Caco-2 (cell line): ENCODE measurements at places on chromosomes 13 and 19. TPM values are rescaled to one million over a fixed set of nuclear protein-coding genes. Genes with fewer than 3 reads are reported as not detected.

The ZFP36 gene
- total RNA-seq, result 25.8 and 29.7 TPM in 2 replicates

The CYP2B6 gene
- total RNA-seq, result 0.32 and 0.37 TPM in 2 replicates

The C19orf73 gene
- 1.7 and 2.1 TPM in 2 replicates for total RNA-seq

The LRRC8E gene
- total RNA-seq, result 6.5 and 6.7 TPM in 2 replicates

The CELF5 gene
- total RNA-seq, result 0.07 TPM in 1 of 2 replicates, not detected in the other

The ZNF256 gene
- total RNA-seq, result 1.5 and 1.9 TPM in 2 replicates

The FFAR3 gene
- not detected in 2 replicates for total RNA-seq

The ZNF93 gene
- 6.3 and 7.5 TPM in 2 replicates for total RNA-seq

The TINCR gene
- 3.8 and 4.1 TPM in 2 replicates for total RNA-seq

The RDH8 gene
- total RNA-seq, result not detected in 2 replicates

The CLIP3 gene
- total RNA-seq, result 1.7 and 2.2 TPM in 2 replicates

The CLEC4G gene
- not detected in 2 replicates for total RNA-seq

The TEX26 gene
- total RNA-seq, result not detected in 2 replicates

- H3K4me1 ChIP-seq, result no peaks in the 10 kb centered on the region
- H3K4me3 ChIP-seq, result no peak overlapping the region
- no peaks in the 10 kb centered on the region for H3K36me3 ChIP-seq
- no peak overlapping the region for H3K27ac ChIP-seq
- DNase-seq, result no peak
Observed at GRCh38 chr19:11787536-11787935, 10.8 kb upstream of the ZNF491 start.

- H3K4me1 ChIP-seq, result peaks cover 15% of the 10 kb centered on the region
- no peaks in the 10 kb centered on the region; the same call in 1 of the 2 replicates for H3K36me3 ChIP-seq
- no peaks in the 10 kb centered on the region for H3K27me3 ChIP-seq
- DNase-seq, result no peak
- H3K27ac ChIP-seq, result peak overlapping the region; percentile 55
- no peak overlapping the region for H3K4me3 ChIP-seq
Observed at GRCh38 chr13:98537306-98537705, 39.6 kb downstream of the STK24 start.

GRCh38 chr13:75124415-75124814, 357.6 kb downstream of the TBC1D4 start:
- no peaks in the 10 kb centered on the region; the same call in 1 of the 2 replicates for H3K27me3 ChIP-seq
- H3K36me3 ChIP-seq, result no peaks in the 10 kb centered on the region
- no peak overlapping the region for H3K4me3 ChIP-seq
- no peaks in the 10 kb centered on the region for H3K4me1 ChIP-seq

DNA sequence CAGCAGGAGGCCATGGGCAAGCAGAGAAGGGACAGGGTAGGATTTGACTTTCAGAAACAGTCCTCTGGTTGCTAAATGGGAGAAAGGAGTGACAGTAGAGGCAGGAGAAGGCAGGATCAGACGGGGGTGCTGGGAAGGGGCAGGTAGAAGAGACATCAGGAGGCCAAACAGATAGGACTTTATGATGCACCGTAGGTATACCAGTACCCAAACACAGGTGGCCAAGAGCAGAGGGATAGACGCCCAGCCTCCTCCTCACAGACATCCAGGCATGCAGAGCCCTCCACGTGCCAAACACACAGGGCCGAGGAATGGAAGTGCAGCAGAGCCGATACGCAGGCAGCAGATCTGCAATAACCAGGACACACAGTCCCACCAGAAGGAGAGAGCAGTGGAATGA, 1.3 kb upstream of the AXL start:
- no peaks in the 10 kb centered on the region for H3K27me3 ChIP-seq
- H3K4me3 ChIP-seq, result no peak overlapping the region
- H3K4me1 ChIP-seq, result peaks cover 4% of the 10 kb centered on the region; the same call in 1 of the 2 replicates
- no peaks in the 10 kb centered on the region for H3K36me3 ChIP-seq
- no peak for DNase-seq
- H3K27ac ChIP-seq, result no peak overlapping the region

GRCh38 chr19:6590827-6591319, at the start of gene CD70:
CD70 (minus strand) TSS chr19:6591150; CDS start chr19:6591002, 148 bp downstream.
- no peak within 1 kb of the TSS for H3K4me3 ChIP-seq
- H3K36me3 ChIP-seq, result no peaks in the 10 kb centered on the region
- H3K4me1 ChIP-seq, result no peaks in the 10 kb centered on the region
- DNase-seq, result no peak
- H3K27me3 ChIP-seq, result peaks cover 2% of the 10 kb centered on the region; the same call in 1 of the 2 replicates

- no peak overlapping the region for H3K4me3 ChIP-seq
- no peak for DNase-seq
- no peaks in the 10 kb centered on the region for H3K4me1 ChIP-seq
- H3K27ac ChIP-seq, result no peak overlapping the region
- H3K27me3 ChIP-seq, result no peaks in the 10 kb centered on the region
- no peaks in the 10 kb centered on the region for H3K36me3 ChIP-seq
Observed at GRCh38 chr19:29510701-29511265, 15.0 kb upstream of the VSTM2B start.

- H3K4me3 ChIP-seq, result no peak overlapping the region
- H3K36me3 ChIP-seq, result no peaks in the 10 kb centered on the region
- no peak for DNase-seq
- no peaks in the 10 kb centered on the region for H3K27me3 ChIP-seq
- H3K27ac ChIP-seq, result no peak overlapping the region
Observed at GRCh38 chr13:72025836-72026235, 158.8 kb upstream of the DACH1 start.

DNA sequence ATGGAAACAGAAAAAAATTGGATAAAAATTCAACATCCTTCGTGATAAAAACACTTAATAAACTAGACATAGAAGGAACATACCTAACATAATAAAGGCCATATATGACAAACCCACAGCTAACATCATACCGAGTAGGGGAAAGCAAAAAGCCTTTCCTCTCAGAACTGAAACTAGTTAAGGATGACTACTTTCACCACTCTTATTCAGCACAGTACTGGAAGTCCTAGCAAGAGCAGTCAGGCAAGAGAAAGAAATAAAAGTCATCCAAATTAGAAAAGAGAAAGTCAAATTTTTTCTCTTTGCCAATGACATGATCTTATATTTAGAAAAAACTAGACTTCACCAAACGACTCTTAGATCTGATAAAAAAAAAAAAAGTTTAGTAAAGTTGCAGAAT, 25.8 kb upstream of the SLC7A9 start:
- no peaks in the 10 kb centered on the region for H3K36me3 ChIP-seq
- DNase-seq, result no peak
- no peak overlapping the region for H3K4me3 ChIP-seq
- H3K27me3 ChIP-seq, result no peaks in the 10 kb centered on the region
- H3K27ac ChIP-seq, result no peak overlapping the region

DNA sequence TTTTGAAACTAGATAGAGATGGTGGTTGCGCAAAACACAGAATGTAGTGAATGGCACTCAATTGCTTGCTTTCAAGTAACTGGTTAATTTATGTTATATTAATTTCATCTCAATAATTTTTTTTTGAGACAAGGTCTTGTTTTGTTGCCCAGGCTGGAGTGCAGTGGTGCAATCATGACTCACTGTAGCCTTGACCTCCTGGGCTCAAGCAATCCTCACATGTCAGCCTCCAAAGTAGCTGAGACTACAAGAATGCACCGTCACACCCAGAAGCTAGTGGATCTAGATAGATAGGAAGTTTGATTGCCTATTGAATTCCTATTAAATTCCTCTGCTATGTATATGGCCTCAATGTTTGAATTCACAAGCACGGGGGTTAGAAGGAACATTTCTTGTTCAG, 26.4 kb upstream of the ADGRE2 start:
- no peaks in the 10 kb centered on the region for H3K4me1 ChIP-seq
- no peak overlapping the region for H3K4me3 ChIP-seq
- no peaks in the 10 kb centered on the region for H3K36me3 ChIP-seq
- H3K27ac ChIP-seq, result no peak overlapping the region
- no peak for DNase-seq
- no peaks in the 10 kb centered on the region; the same call in 1 of the 2 replicates for H3K27me3 ChIP-seq

- no peaks in the 10 kb centered on the region for H3K36me3 ChIP-seq
- H3K4me1 ChIP-seq, result peaks cover 14% of the 10 kb centered on the region; the same call in 1 of the 2 replicates
- peak overlapping the region; percentile 11 for H3K27ac ChIP-seq
- no peaks in the 10 kb centered on the region for H3K27me3 ChIP-seq
Observed at GRCh38 chr19:50975766-50976165, 6.4 kb upstream of the KLK6 start.

DNA sequence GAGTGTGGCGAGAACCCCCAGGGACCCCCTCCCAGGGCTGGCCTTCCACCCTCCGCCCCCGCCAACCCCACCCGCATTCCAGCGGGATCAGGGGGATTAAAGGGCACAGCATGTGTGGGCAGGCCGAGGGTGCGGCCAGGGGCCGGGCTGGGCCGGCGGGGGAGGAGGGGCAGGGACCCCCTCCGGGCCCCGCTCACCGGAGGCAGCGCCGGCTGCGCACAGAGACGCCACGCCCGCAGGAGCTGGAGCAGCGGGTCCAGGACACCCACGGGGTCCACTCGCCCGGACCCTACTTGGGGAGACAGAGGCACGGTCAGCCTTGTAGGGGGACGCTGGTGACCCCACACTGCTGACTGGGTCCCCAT, 2.4 kb downstream of the ADAMTSL5 start:
- H3K4me3 ChIP-seq, result no peak overlapping the region
- H3K27ac ChIP-seq, result peak overlapping the region; percentile 40
- peaks cover 1% of the 10 kb centered on the region; the same call in 1 of the 2 replicates for H3K36me3 ChIP-seq
- H3K4me1 ChIP-seq, result peaks cover 34% of the 10 kb centered on the region
- no peaks in the 10 kb centered on the region for H3K27me3 ChIP-seq

DNA sequence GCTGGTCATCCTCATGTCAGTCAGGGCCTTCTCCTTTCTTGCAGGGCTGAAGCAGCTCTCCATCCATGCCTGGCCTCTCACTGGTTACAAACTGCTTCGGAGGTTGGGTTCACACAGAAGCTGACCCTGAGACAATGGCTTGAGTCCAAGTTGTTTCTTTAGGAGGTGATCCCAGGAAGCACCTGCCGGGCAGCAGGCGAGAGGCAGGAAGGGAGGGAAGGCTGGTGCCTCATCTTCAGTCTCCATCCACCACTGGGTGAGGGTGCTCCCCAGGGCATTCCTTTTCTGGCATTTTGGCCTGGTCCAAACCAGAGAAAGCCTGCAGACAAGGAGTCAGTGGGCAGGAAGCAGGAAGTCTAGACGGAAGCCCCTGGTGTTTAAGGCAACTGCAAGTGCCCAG, 17.6 kb upstream of the SPATA13 start:
- H3K27me3 ChIP-seq, result no peaks in the 10 kb centered on the region
- H3K27ac ChIP-seq, result no peak overlapping the region
- peaks cover 5% of the 10 kb centered on the region; the same call in 1 of the 2 replicates for H3K4me1 ChIP-seq
- no peak overlapping the region for H3K4me3 ChIP-seq
- DNase-seq, result no peak

GRCh38 chr13:98839856-98840769, 87.6 kb upstream of the SLC15A1 start:
- DNase-seq, result peak; percentile 75
- no peaks in the 10 kb centered on the region for H3K27me3 ChIP-seq
- no peak overlapping the region for H3K27ac ChIP-seq

GRCh38 chr13:57641051-57641450, 9.5 kb downstream of the PCDH17 start:
- H3K4me3 ChIP-seq, result no peak overlapping the region
- H3K36me3 ChIP-seq, result no peaks in the 10 kb centered on the region
- no peak for DNase-seq
- H3K27me3 ChIP-seq, result no peaks in the 10 kb centered on the region

- no peaks in the 10 kb centered on the region; the same call in 1 of the 2 replicates for H3K27me3 ChIP-seq
- peaks cover 7% of the 10 kb centered on the region; the same call in 1 of the 2 replicates for H3K4me1 ChIP-seq
- H3K27ac ChIP-seq, result no peak overlapping the region
- H3K36me3 ChIP-seq, result no peaks in the 10 kb centered on the region
Observed at GRCh38 chr19:16295057-16295456, 29.6 kb upstream of the KLF2 start.

DNA sequence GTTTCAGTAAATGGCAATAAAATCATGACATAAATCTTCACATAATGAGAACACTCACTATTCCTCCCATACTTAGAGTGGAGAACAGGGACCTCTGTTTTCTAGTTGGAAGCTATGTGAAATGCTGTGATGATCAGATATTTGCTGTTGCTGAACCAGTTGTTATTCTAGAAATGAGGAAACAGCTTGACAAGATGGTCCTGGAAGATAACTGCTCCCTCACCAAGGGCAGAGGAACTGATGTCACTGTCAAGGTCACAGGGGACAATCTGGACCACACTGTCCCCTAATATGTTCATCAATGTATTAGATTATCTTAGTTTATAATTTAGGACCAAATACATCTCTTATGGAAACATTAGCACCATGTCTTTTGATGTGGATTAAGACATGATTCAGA, 1173.3 kb downstream of the PCDH17 start:
- DNase-seq, result no peak
- H3K27me3 ChIP-seq, result no peaks in the 10 kb centered on the region
- no peak overlapping the region for H3K27ac ChIP-seq
- H3K4me1 ChIP-seq, result no peaks in the 10 kb centered on the region

- no peaks in the 10 kb centered on the region for H3K4me1 ChIP-seq
- H3K36me3 ChIP-seq, result no peaks in the 10 kb centered on the region
- no peak overlapping the region for H3K27ac ChIP-seq
- no peak for DNase-seq
Observed at GRCh38 chr13:29718694-29719093, 123.2 kb upstream of the SLC7A1 start.

DNA sequence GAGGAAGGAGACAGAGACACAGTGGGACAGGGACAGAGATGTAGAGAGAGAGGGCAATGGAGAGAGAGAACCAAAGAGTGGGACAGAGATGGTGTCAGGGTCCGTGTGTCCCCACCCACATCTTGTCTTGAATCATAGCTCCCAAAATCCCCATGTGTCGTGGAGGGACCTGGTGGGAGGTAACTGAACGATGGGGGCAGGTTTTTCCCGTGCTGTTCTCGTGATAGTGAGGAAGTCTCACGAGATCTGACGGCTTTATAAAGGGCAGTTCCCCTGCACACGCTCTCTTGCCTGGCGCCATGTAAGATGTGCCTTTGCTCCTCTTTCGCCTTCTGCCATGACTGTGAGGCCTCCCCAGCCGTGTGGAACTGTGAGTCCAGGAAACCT, 7.5 kb upstream of the PLA2G4C start:
- H3K27ac ChIP-seq, result no peak overlapping the region
- DNase-seq, result no peak
- 0 out of 2 replicates have a peak, but pooled peaks cover 1% of the 10 kb centered on the region for H3K4me1 ChIP-seq

DNA sequence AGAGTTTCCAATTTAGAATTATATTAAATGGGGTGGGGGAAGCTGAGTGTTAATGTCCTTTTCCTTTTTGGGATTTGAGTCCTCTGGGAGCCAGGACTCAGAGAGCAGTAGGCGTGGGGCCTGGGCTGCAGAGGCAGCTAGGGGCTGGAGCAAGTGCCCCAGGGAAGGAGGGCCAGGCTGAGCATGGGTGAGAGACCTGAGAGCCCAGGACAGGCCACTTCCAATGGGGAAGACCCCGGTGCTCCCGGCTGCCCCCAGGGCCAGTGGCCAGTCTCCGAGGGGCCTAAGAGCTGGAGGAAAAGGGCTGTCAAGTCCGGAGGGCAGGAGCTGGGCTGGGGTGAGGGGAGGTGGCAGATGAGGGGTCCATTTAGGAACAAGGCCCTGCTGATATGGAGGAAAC, 371.5 kb downstream of the ZNF536 start:
- H3K4me3 ChIP-seq, result no peak overlapping the region
- no peaks in the 10 kb centered on the region for H3K4me1 ChIP-seq
- no peak overlapping the region for H3K27ac ChIP-seq
- DNase-seq, result no peak

GRCh38 chr19:42652021-42652420, 57.3 kb upstream of the CEACAM8 start:
- no peaks in the 10 kb centered on the region for H3K4me1 ChIP-seq
- H3K36me3 ChIP-seq, result no peaks in the 10 kb centered on the region
